ENCODE measurements at places on chromosomes 16 and 17.

DNA sequence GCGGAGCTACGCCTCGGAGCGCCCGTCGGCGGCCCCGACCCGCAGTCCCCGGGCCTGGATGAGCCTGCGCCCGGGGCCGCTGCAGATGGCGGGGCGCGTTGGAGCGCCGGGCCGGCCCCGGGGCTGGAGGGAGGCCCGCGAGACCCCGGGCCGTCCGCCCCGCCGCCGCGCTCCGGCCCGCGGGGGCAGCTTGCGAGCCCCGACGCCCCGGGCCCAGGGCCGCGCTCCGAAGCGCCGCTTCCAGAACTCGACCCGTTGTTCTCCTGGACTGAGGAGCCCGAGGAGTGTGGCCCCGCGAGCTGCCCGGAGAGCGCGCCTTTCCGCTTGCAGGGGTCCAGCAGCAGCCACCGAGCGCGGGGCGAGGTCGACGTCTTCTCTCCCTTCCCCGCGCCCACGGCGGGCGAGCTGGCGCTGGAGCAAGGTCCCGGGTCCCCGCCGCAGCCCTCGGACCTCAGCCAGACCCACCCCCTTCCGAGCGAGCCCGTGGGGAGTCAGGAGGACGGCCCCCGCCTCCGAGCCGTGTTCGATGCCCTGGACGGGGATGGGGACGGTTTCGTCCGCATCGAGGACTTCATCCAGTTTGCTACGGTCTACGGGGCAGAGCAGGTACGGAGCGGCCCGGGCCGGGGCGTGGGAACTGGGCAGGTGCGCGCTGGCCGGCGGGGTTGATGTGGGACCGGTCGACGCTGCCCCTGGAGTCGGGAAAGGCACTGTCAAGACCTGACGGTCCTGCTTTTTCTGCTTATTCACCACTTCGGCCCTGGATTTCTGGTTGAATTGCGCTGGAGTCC, 861 bp downstream of the RAB11FIP3 start:
- DNase-seq: no peak

- DNase-seq: no peak
Measured at GRCh38 chr16:53952215-53953208, 248.6 kb downstream of the FTO start.

DNA sequence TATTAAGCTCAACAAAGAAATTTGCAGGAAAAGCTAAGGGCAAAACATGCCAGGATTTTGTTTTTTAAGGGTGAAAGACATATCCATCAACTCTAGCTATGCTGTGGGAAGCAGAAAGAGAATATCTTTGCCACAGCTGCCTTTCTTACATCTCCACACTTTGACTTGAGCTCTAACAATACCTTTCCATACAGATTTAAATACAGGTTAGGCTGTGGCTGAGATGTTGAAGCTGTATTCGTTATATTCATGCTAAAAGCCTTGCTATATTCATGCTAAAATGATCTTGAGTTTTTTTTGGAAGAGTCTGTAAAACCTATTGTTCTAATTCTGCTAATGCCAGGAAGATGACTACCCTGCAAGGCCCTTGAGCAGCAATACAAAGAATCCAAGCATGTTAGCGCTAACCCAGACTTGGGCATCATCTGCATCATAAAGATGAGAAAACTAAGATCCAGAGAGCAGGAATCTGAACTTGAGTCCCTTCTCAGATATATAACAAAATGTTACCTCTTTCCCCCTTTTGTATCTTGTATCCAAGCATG, 204.8 kb upstream of the C17orf78 start:
- DNase-seq: no peak

- DNase-seq: peak; percentile 46
Measured at GRCh38 chr16:84618581-84619460, 943 bp upstream of the COTL1 start.

All from HuH-7.5 (cell line).